ENCODE measurements at places on chromosomes 11 and 22.

GRCh38 chr11:88596786-88597185, 259.2 kb upstream of the CTSC start:
- DNase-seq, result no peak

- no peak for DNase-seq
These were observed 116.0 kb upstream of the TIMP3 start for GRCh38 chr22:32685512-32685911.

DNA sequence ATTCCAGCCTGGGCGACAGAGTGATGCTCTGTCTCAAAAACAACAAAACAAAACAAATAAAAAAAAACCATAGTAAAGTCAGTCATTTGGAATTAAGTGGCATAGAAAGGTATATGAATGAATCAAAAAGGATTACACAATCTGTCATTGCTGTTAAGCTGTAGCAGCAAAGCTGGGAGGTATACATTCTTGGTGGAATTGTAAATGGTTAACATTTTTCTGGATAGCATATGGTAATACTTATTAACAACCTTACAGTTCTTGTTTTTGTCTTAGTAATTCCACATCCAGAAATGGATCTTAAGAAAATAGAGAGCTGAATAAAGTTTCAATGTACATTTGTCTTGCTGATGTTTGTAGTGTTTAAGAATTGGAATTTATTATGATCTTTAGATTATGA, 30.0 kb downstream of the DDX10 start:
- DNase-seq, result no peak

DNA sequence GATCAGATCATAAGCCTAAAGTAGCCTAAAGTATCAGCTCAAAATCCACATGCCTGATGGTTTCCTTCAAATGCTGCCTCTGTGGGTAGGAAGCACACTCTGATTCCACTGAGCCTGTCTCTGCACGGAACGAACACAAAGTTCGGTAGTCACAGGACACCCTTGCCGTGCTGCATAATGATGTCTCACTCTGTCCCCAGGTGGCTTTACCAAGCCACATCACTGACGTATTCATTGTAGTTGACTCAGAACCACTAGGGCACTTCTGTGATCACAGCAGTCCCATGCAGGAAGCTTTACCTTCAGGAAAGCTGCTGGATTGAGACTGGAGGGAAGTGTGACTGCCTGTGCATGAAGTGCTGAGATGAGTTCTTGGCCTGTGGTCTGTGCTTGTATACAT, 147.7 kb downstream of the ATXN10 start:
- DNase-seq, result no peak

- no peak for DNase-seq
These were observed 66.2 kb upstream of the TCF20 start for GRCh38 chr22:42336527-42337227.

- DNase-seq, result no peak
These were observed 33.5 kb upstream of the CRTAM start for GRCh38 chr11:122804796-122805195.

DNA sequence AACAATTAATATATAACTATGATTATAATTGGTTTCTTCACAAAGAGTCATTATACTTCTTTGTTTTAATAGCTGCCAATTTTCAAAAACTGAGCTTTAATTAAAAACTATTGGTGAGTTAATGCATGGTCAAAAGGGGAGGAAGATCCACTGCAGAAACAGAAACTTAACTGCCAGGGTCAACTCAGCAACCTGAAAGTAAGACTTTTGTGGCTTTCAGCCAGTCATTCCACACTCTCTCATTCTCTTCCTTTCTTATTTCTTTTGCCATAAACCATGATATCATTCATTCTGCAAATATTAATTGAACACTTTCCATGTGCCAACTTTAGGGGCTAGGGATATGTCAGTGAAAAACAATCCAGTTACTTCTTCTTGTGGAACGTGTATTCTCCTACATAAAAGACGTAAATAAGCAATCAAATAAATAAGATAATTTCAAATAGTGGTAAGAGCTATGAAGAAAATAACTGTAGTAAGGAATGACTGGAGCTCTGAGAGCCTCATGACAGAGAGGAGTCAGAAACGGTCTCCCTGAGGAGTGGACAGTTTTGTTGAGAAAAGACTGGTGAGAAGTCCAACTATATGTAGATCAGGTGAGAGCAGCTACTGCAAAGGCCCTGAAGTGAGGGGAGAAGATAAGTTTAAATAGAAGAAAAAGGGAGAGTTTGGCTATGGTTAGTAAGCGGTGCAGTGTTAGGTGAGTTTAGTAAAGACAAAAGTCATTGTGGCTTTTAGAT, 130.5 kb downstream of the GRIA4 start:
- no peak for DNase-seq

- no peak for DNase-seq
These were observed 1031.2 kb downstream of the BRD1 start for GRCh38 chr22:48796310-48797015.

DNA sequence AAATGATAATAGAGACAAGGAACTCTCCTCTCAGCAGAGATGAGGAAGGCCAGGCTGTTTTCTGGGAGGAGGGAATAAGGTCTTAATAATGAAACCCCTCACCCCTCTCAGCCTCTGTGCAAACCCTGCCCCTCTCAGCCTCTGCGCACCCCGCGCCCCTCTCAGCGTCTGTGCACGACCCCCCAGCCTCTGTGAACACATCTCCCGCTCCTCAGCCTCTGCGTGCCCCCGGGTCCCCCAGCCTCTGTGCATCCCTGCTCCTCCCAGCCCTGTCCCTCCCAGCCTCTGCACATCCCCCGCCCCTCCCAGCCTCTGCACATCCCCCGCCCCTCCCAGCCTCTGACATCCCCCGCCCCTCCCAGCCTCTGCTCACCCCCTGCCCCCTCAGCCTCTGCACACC, 837.8 kb downstream of the TBC1D22A start:
- no peak for DNase-seq

GRCh38 chr11:131977854-131978253, 607.4 kb downstream of the NTM start:
- DNase-seq, result no peak

GRCh38 chr22:34429314-34429713, 509.0 kb upstream of the LARGE1 start:
- DNase-seq, result no peak

- DNase-seq, result no peak
These were observed 119.7 kb downstream of the RCN1 start for GRCh38 chr11:32210556-32210955.

GRCh38 chr11:114896594-114896993, 218.3 kb downstream of the NXPE2 start:
- no peak for DNase-seq

- no peak for DNase-seq
These were observed 326.5 kb upstream of the B3GAT1 start for GRCh38 chr11:134738581-134738980.

DNA sequence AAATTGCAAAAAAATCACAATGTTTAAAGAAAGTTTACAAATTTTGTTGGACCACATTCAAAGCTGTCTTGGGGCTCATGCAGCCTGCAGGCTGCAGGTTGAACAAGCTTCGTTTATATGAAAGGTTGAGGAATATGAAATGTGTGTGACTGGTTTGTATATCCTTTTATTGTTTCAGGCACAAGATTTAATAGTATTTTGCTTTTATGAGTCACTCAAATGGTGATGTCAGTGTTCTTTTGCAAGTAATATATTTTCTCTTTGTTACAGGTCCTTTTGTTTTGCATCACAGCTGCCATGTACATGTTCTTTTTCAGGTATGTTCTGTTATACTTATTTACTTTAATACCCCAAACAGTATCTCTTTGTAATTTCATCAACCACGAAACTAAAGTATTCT, 198.6 kb downstream of the TMEM135 start:
- no peak for DNase-seq

DNA sequence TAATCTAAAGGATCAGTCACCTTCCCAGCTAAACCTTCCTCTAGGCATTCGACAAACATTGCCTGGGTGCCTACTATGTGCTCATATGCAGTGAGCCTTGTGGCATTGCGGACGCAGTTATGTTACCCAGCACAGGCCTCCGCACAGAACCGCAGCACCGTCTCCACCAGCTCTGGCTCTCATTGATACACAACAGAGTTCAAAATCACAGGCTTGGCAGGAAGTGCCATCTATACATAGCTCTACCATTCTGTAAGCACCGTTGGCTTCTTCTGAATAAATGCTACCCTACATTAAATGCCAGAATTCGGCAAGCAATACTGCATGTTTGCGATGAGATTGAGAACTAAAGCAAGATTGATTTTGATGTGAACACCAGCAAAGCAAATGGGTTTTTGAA, 31.0 kb downstream of the DSCAML1 start:
- DNase-seq, result no peak

- no peak for DNase-seq
These were observed 34.9 kb downstream of the RSPH14 start for GRCh38 chr22:23106906-23107367.

- no peak for DNase-seq
These were observed 172.1 kb downstream of the DYNC2H1 start for GRCh38 chr11:103281301-103281700.

- DNase-seq, result no peak
These were observed 23.1 kb downstream of the PRDM11 start for GRCh38 chr11:45169310-45170072.

DNA sequence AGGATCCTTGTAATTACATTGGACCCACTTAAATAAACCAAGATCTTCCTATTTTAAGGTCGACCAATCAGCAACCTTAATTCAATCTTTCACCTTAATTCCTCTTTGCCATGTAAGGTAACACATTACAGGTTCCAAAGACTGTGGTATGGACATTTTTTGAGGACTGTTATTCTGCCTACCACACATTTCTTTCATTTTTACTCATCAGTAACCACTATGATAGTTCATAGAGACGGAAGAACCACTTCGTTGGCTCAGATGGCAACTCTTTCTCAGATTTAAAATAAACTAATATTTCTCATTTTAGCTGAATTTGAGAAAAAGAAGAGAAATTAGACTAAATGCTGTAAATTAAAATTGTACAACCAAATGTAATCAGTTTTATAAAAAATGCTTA, 96.3 kb downstream of the PAX6 start:
- DNase-seq, result no peak

- DNase-seq, result no peak
These were observed 270.8 kb downstream of the DYNC2H1 start for GRCh38 chr11:103380031-103380430.

DNA sequence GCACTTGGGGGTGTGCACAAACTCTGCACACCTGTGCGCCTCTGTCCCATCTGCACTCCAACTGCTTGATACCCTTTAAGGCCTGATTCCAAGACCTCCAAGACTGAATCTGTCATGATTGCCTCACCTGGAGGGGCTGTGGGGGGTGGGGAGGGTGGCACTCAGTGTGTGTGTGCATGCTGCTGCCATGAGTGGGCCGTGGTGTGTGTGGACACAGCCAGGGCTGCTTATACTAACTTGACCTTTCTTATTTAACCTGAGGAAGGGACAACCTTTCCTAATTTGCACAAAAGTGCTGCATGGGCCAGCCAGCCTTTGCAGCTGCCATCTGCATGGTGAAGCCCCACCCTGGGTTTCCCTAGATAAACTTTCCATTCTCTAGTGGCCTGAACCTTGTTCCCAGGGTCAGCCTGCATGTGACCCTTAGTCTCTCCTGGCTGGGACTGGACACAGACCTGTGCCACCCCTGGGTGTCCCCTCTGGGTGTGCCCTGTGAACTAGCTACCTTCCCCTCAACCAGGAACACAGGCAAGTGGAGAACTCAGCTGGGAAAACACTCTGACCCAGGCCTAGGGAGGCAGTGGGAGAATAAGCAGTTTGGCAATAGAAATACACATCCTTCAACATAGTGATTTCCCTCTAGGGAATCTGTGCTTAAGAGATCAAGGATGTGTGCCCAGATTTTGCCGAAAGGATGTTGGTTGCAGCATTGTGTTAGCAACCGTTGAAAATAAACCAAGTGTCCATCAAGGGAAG, 45.4 kb upstream of the DKK3 start:
- no peak for DNase-seq

- DNase-seq, result no peak
These were observed 630.3 kb downstream of the TBC1D22A start for GRCh38 chr22:47392729-47393128.

GRCh38 chr11:117195761-117196160, 3.4 kb upstream of the TAGLN start:
- DNase-seq, result no peak

- no peak for DNase-seq
These were observed 14.4 kb upstream of the SPTBN2 start for GRCh38 chr11:66743271-66743968.

DNA sequence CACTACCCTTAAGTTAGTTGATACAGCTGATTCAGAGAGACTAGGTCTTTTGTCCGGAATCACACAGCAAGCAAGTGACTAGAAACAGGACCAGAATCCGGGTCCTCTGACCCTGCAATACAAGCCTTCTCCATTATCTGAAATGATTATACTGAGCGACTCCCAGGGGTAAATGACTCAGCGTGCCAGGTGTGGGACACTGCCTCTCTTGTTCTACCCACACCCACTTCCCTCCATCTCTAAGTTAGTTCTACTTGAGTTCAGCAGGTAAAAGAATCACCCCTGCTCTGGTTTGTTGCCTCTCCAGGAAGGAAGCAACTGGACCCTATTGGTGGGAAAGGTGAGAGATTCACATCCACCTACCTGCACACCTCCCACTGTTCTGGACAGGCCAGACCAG, 156.9 kb downstream of the DBX1 start:
- no peak for DNase-seq

DNA sequence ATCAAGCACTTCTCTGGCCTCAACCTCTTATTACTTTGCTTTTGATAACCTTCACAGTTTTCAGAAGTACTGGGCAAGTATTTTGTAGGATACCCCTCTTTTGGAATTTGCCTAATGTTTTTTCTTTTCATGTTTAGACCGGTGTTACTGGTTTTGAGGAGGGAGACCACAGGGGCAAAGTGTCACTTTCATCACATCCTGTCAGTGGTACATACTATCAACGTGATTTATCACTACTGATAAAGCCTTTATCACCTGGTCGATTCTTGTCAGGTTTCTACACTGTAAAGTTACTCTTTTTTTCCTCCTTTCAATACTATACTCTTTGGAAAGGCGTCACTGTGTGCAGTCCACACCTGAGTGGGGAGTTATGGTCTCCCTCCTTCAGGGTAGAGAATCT, 26.7 kb downstream of the QSER1 start:
- no peak for DNase-seq

DNA sequence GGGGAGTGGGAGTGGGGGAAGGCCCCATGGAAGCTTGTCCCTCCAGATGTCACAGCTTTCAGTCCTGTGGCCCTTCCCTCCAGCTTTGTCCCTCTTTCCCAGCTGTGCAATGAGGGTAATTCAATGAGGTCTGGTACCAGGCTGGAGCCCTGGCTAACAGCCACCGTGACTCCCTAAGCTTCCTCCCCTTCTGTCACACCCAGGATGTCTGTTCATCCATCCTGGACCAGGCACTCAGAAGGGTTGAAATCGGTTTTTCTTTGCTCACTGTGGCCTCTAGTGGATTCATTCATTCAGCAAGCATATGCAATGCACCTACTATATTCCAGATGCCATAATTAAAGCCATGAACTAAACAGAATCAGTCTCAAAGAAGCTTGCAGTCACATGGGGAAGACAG, 38.7 kb downstream of the SYT13 start:
- no peak for DNase-seq

GRCh38 chr11:127103586-127104388, 103.2 kb upstream of the KIRREL3 start:
- DNase-seq, result no peak

GRCh38 chr11:36874291-36874690, 276.3 kb upstream of the RAG2 start:
- DNase-seq, result no peak

- no peak for DNase-seq
These were observed 24.7 kb upstream of the IL17RA start for GRCh38 chr22:17060126-17060525.

- no peak for DNase-seq
These were observed 9.9 kb downstream of the IFT27 start for GRCh38 chr22:36765943-36766450.

- no peak for DNase-seq
These were observed 28.9 kb downstream of the AP2A2 start for GRCh38 chr11:954392-955153.

Data from stimulated activated CD8-positive, alpha-beta memory T cell treated with anti-CD3 and anti-CD28 coated beads, Interleukin-4, amount 100 ng/mL, for 4 hours (primary cell).